ENCODE measurements at places on chromosomes 5 and 9.

GRCh38 chr5:83069096-83069799, 7.9 kb downstream of the TMEM167A start:
- no peak for DNase-seq

DNA sequence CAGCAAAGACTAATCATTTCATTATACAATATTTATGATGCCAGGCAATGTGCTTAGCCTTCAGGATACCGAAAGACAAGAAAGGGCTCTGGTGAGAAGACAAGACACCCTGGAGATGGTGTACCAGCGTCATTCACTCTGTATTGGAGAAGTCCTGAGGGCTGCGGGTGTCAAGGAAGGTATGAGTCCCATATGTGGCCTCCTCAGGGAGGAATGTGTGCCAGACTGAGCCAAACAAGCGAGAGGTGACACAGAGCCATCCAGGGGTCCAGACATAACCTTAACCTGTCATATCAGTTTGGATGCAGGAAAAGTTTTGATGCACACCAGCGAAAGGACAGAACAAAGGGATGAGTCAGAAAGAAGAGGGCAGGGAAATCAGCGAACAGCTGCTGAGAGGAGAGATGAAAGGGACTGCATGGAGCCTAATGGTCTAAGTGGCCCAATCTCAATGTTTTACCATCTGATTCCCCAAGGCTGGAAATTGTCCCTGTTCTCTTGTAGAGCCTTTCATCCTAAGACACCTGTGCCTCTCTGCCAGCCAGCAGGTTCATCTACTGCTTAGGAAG, 38.9 kb downstream of the ADRA1B start:
- no peak for DNase-seq

GRCh38 chr9:32340361-32340760, 44.1 kb upstream of the ACO1 start:
- DNase-seq: no peak

GRCh38 chr5:65835191-65835590, 91.2 kb upstream of the ERBIN start:
- no peak for DNase-seq

DNA sequence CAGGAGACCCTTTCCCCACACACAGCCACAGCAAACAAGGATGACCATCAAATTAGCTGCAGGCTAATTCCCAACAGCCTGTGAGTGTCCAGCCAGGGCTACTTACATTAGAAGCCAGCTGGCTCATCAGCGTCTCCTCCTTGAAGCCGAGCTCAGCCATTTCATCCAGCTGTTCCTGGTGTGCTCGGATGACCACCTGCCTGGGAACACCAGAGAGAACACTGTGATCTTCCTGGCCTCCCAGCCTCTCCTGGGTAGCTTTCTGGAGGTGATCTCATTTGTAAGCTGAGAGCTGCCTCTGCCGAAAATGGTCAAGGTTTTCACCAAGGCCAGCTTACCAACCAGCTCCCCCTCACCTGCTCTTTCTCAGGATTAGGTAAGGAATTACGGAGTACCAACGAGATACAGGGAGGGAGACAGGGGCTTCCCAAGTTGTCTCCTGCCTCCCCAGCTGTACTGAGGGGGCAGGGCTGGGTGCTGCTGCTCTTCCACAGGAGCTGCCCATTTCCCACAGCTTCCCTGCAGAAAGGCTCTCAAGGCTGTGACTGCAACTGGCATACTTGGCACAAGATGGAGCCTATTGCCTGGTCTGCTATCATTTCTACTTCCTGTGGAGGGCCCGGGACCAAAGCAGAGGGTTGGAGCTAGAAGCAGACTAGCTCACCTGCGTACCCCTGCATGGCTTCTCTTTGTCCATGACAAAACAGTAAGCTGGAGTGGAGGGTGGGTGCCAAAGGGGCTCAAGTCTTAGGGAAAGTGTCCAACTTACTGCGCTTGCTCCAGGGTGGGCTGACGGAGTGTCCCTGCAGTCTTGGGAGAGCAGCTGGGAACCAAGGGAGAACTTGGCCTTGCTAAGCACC, 73.9 kb downstream of the KIF24 start:
- no peak for DNase-seq

- DNase-seq: no peak
Measured at GRCh38 chr5:174922955-174923354, 198.6 kb downstream of the MSX2 start.

- DNase-seq: peak; percentile 86
Measured at GRCh38 chr5:113487781-113488644, at the start of gene MCC. TSS of gene MCC (minus strand) at chr5:113488453.

DNA sequence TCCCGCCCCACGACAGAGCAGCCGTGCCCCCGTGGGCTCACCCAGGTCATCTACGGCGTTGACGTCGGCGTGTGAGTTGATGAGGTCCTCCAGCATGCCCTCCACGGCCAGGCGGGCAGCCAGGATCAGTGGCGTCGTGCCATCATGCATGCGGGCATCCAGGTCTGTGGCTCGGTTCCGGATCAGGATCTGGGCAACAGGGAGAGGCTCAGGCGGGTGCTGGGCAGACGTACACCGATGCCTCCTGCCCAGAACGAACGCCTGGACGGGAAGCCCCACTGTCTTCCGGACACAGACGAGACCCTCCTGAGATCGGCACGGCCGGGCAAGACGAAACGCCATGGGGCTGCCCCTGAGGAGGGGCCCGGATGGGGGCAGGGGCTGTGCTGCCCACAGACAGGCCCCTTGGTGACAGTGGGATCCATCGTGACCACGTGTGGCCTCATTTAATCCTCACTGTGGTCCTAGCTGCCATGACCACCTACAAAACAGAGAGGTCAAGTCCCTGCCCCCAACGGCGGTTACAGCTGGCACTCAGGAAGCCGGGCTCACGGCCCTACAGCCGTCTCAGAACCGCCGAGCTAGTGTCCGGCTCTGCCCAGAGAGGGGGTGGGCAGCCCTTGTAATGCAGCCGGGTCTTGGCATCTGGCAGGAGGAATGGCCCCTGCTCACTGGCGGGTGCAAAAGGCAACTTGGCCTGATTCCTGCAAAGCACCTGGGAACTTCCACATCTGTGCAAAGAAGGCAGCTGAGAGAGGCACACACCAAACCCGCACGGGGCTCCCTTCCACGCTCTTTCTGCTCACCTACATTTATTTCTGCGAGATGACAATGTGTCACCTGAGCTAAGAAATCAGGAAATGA, 16.5 kb upstream of the SEC16A start:
- DNase-seq: no peak

GRCh38 chr9:20760246-20760891, 76.3 kb downstream of the FOCAD start:
- no peak for DNase-seq

DNA sequence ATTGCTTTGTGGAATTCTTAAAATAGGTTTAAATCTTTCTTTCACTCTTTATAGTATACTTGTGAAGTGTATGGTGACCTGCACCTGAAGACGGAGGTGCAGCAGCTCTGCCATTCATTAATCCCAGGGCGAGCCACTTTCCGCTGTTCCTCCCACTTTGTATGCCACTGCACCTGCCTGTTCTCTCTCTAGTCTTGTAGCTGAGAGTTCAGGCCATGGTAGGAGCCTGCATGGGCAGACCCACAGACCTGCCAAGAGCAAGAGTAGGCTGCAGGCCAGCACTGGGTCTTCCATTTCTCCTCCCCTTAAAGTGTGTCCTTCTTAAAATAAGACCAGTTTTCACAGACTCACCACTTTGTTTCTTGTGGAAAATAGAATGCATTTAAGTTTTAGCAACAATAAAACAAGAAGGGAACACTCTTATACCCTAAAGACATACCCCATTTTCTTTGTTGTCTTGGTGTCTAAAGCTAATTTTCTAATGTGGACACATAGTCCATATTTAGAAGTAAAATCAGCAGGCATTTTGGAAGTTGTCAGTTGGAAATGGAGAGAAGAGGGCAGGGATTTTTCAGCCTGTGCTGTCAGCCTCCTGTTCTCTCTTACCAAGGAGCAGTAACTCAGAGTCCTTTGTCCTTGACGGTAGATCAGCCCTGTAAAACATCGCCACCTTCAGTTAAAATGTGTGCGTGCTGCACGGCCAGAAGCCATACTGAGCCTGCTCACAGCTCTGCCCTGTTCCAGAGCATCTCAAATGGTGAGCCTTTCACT, 103.2 kb downstream of the SNCAIP start:
- peak; percentile 67 for DNase-seq

- peak; percentile 57 for DNase-seq
Measured at GRCh38 chr9:130664251-130665028, at the start of gene PRDM12. TSS of gene PRDM12 (plus strand) at chr9:130664594. CDS start at chr9:130664654, 60 bp downstream.

DNA sequence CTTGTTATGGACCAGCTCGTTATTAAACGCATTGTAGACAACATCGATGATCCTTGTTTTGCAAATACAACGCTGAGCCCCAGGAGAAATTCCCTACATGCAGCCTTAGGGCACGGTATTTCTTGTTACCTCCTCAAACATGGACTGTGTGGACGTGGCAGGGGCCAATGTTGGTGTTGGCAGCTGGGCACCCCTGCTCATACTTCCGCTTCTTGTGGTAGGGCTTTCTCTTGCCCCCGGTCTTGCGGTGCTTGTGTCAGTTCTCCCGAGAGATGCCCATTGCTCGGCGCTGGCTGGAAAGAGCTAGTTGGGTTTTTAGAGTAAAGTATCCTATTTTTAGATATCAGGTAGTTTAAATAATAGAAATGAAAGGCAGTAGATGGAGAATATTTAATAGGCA, 45.5 kb downstream of the UBAP1 start:
- DNase-seq: no peak

DNA sequence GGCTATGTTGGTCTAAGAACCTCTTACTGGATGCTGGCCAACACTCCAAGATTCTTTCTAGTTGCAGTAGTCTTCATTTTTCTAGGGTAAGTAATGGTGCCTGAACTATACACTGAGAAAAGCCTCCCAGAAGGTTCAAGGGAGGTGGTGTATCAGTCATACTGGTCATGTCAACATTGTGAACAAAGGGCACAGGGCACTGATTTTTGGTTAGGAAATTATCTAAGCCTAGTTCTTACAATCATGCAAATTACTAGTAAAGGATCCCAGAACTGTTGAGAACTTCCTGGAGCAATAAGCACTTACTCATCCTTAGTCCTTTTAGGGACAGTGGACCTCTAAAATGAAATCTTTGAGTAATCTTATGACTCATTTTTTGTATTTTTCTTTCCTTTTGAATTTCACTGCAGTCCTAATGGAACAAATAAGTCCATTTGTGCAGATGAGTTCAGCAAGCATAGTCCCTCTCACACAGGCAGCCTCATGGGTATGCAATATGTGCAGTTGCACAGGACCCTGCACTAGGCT, 21.1 kb upstream of the CDC42SE2 start:
- DNase-seq: no peak

DNA sequence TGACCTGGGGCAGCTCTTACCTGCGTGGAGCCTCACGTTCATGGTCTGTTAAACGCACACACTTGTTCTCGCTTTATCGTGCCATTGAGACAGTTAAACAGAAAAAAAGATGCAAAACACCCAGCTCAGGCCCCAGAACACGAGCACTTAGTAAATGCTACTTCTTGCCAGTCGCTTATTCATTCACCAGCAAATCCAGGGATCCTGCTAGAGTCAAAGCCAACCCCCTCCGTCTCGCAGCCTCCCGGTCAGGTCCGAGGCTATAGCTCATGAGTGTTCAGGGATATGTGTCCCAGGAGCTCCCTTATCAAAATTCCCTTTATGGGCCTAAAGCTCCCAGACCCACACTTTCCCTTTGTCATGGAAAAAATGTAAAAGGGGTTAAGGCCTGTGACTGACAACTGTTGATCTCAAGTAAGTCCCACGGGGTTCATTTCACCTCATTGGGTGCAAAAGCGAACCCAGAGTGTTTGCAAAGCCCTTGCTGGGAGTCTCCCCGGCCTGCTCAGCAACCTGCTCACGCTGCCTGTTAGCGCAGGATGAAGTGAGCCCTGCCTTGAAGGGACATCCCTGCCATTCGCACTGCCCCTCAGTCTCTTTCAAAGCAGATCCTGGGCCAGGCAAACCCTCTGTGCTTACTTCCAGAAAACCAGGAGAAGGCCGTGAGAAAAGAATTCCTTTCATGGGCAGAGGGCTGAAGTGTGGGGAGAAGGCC, 40.7 kb downstream of the HRH2 start:
- DNase-seq: no peak

- no peak for DNase-seq
Measured at GRCh38 chr9:278651-279050, 64.0 kb downstream of the DOCK8 start.

DNA sequence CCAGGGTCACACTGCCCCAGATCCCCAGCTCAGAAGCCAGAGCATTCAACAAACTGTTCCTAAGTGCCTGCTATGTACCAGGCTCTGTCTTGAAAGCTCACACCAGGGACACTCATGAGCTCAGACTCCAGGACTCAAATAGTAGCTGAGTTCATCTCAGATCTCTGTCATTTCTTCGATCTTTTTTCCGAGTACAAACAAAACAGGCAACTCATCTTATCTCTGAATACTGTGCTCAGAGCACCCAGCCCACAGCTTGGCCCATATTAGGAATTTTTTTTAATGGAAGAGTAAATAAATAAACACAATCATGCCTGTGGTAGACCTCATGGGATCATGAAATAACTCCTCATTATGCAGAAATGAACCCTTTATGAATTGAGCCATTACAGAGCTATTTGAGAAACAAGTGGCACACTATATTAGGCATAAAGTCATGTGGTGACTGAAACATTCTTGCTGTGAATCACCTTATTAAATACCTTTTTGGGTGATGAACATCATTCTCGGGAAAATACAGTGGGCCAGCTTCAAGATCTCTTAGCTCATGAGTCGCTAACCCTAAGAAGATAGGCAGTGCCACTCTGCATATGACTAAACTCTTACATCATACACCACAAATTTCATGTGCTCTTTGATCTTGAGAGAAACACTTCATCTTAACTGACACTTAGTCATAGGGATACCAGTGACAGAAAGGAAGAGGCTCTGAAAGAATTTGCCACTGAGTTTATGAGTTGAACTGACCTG, 9.9 kb downstream of the SH3RF2 start:
- DNase-seq: no peak

DNA sequence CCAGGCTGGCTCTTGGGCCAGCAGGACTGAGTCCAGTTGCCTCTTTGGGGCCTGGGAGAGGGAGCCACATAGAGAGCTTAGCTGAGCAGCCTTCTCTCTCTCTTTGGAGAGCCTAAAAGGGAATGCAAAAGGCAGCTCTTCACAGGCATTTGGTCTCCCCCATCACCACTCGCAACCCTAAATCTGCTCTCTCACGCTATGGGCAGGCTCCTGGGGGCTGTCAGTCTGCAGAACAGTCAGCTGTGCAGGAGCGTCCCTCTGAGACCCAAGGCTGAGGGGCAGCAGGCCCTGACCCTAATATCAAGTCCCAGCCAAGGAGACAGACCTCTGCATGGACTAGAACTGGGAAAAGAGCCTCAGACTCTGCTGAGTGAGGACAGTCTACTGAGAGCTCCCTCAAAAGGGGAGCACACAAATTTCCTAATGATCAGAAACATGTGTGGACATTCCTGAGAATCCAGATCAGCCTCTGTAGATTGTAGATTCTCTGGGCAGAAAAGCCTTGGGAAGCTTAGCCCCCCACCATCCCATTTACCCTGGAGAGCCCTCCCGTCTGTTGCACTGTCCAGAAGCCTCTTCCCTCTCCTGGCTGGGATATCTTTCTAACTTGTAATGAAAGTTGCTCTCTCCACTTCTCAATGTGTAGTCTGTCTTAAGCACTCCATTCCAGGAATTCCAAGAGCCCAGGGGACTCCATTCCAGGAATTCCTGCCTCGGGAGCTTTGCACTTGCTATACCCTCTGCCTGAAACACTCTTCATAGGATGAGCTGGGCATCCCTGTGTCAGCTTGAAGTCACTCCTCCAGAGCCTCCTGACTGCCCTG, 79.4 kb downstream of the FAM114A2 start:
- no peak for DNase-seq

- DNase-seq: no peak
Measured at GRCh38 chr9:87271696-87272477, 225.8 kb upstream of the DAPK1 start.

- DNase-seq: no peak
Measured at GRCh38 chr9:94904806-94905205, 178.3 kb downstream of the AOPEP start.

- no peak for DNase-seq
Measured at GRCh38 chr9:99269416-99269815, 47.3 kb downstream of the SEC61B start.
